Fibroblast of skin of back (primary cell): ENCODE measurements at places on chromosomes 3 and 15.

DNA sequence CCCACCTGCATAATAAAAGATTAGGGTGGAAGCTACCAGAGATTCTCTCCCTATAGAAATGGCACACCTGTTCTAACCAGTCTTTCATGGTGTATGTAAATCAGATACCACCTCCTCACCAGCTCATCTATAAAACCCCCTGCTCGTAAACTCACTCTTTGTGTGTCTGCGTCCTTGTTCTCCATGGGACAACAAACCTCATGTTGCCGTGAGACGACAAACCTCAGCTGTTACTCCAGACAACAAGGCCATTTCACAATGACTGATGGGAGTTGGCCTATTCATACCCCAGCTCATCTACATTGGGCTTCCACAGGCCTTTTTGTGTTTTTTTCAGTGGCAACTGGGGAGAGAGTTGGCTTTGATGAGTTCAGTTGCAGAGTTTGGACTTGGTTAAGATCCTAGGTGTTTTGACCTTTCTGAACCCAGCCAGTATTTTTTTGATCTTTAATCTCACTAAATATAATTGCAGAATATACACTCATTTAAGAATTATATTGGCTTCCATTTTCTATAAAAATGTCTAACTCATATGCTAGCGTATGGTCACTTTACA, 96.6 kb upstream of the LRIG1 start:
- no peak for DNase-seq

- no peak for DNase-seq
These were observed 34.7 kb downstream of the FOXP1 start for GRCh38 chr3:71548705-71549384.

DNA sequence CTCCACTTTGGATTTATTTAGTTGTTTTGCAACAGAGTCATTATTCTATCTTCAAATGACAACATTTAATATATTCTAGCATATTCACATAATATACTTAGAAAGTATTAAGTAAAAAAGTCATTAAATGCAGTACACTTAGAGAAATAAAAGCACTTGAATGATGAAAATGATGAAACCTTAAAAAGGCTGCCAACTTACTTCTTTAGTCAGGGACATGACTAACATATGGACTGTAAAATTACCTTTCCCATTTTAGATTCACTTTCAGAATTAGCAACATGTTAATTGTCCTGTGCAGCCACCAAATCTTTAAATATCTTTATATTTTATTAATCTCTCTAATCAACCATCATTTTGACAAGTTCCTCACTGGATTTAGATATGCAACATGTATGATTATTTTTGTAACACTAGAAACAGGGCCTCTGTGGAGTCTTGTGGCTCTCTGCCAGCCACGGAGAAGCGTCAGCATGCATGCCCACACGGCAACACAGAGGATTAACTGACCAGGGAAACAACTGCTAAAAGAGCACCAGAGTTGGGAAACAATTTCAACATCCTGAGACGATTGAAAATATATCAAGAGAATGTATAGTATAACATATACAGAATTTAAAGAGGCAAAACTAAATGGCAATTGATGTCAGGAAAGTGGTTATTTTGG, 95.7 kb downstream of the ANO10 start:
- DNase-seq, result no peak

GRCh38 chr3:13262493-13263211, 157.5 kb downstream of the NUP210 start:
- DNase-seq, result peak; percentile 5

- DNase-seq, result no peak
These were observed 379.1 kb upstream of the PROK2 start for GRCh38 chr3:72163809-72164634.

GRCh38 chr3:44340058-44340395, 1.5 kb downstream of the TCAIM start:
- DNase-seq, result no peak

GRCh38 chr3:133840767-133841166, 35.2 kb downstream of the SRPRB start:
- no peak for DNase-seq
